ENCODE measurements at places on chromosomes 4 and X.

DNA sequence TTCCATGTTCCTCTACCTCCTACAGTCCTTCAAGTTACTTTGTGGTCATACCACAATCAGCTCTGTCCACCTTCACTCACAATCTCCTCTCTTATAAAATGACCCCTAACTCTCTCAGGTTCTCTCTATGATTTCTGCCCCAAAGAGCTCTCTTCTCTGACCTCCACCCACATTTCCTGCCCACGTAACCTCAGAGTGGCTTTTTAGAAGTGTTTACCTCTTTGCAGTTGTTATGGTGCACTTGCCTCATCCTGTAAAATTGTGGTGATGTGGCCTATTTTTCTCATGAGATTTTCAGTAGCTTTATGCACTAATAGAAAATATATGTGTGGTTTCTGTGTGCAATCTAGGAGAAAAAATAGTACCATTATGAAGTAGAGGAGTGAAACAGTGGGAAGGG is 215.8 kb downstream of the PACRGL start:
- DNase-seq = no peak

DNA sequence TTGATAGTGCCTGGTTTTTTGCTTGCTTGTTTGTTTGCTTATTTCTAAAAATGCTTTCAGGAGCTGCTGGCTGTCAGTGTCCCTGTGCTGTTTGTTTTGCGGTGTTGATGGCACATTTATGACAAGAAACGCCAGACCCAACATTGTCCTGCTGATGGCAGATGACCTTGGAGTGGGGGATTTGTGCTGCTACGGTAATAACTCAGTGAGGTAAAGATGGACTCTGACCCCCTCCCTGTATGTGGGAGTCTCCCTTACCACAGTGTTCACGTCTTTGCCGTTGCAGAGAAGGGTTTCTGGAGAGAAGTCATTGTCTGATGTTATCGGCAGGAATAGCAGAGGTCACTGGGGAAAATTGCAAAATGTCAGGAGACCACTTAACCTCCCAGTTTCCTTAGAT is at the start of gene ARSH:
Gene ARSH, plus strand, starts transcription at position 52 of the 400 bp plus-strand sequence. Its CDS starts 67 bp downstream, at position 119.
- DNase-seq = no peak

- no peak for DNase-seq
These were observed 1.8 kb downstream of the ARHGAP4 start for GRCh38 chrX:153924149-153924861.

- DNase-seq = no peak
These were observed 195.7 kb upstream of the HS3ST1 start for GRCh38 chr4:11624370-11624769.

GRCh38 chrX:39199429-39199828 is 398.2 kb downstream of the MID1IP1 start:
- DNase-seq = no peak

- no peak for DNase-seq
These were observed 31.5 kb upstream of the LNX1 start for GRCh38 chr4:53622739-53623151.

DNA sequence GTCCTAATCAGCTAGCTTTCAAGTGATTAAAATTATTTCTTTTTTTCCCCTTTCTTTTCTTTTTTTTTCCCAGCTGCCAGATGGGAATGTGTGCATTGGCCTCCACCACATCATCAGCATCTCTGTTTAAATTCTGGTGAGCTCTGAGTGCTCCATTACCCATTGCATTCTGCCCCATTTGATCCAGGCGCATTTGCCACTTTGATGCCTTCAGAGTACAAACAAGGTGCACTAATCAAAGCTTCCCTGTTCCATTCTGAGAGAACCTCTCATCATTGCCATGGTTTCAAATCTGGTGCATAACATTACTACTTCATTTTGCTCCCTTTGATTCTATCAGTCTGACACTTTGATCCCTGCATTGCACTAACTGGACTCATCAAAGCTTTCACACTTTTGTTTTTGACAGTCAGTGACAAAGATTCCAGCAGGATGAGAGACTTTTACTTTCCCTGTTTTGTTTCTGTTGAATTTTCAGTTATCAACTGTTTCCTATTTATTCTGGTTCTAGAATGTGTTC is 238.8 kb upstream of the PCDH10 start:
- no peak for DNase-seq

- no peak for DNase-seq
These were observed 174.1 kb upstream of the ADAMTS3 start for GRCh38 chr4:72743078-72743477.

DNA sequence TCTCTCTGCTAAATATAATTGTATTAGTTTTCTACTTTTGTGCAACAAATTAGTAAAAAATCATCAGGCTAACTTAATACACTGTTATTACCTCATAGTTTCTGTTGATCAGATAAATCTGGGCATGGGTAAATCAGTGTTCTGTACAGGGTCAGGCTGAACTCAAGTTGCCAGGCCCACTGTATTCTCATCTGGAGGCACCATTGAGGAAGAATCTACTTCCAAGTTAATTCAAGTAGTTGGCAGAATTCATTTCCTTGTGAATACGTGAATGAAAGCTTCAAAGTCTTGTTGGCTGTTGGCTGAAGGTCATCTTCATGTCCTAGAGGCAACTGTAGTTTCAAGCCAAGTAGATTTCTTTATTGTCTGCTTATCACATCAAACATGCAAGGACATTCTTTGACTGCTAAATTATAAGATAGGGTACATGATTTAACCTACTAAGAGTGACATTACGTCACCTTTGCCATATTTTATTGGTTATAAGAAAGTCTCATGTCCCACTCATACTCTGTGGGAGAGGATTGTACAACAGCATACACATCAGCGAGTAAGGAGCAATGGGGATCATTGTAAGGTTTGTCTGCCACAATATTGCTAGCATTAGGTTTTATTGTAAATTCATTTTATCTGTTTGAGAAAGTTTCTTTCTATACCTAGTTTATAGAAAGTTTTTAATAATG is 1219.0 kb downstream of the ARAP2 start:
- DNase-seq = no peak

DNA sequence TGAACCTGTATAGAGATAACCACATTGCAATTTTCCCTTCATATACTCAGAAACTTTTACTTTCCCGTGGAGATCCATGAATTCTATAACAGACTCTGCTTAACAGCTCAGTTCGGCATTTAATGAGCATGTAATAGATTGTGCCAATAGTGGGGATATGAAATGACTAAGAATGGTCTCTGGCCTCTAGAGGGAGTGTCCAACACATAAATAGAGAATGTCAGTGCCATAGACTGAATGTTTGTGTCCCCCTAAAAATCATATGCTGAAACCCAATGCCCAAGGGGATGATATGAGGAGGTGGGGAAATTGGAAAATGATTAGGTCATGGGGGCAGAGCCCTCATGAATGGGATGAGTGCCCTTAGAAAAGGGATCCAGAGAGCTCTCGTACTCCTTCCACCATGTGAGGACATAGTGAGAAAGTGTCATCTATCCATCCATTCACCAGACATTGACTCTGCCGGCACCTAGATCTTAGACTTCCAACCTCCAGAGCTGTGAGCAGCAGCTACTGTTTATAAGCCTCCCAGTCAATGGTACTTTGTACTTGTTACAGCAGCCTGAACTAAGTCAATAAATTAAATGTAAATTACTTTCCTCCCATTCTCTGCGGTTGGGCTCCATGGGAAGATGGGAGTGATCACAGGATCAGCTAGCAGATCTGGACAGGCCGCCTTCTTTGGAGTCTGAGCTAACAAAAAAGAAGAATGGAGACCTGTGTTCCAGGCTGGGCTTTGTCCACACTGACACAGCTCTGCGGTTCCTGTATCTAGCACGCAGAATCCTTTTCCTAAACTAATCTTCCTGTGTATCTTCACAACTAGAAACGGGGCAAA is 28.1 kb upstream of the HPSE start:
- DNase-seq = no peak

DNA sequence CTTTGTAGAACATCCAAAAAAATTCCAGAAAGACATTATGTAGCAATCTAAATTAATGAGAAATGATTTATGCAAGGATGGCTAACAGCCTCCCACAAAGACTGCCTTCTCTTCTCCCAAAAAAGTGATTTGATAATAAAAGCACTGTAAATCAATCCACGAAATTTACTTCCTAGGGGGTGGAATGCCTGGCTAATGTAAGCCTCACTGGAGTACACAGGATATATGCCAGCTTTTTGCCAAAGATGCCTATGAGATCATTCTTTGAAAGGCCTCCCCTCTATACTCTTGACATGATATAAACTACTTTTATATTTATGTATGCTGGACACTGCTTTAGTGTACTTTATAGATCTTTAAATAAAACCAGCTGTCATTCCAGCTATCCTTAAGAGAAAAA is 211.1 kb downstream of the ADAMTS3 start:
- DNase-seq = no peak

GRCh38 chr4:85821688-85822455 is 346.9 kb downstream of the ARHGAP24 start:
- no peak for DNase-seq

- no peak for DNase-seq
These were observed 80.8 kb upstream of the IQCM start for GRCh38 chr4:149896432-149896831.

DNA sequence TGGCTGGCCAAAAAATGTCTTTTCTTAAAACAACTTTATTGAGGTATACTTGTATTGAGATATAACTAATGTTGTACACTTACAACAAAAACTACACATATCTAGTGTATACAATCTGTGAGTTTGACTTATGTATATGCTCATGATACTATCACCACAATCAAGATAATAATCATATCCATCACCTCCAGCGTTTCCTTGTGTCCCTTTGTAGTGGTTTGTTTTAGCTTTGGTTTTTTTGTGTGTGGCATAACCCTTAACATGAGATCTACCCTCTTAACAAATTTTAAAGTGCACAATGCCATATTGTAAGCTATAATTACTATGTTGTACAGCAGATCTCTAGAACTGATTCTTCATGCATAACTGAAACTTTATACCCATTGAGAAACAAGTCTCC is 13.4 kb upstream of the PCSK1N start:
- no peak for DNase-seq

DNA sequence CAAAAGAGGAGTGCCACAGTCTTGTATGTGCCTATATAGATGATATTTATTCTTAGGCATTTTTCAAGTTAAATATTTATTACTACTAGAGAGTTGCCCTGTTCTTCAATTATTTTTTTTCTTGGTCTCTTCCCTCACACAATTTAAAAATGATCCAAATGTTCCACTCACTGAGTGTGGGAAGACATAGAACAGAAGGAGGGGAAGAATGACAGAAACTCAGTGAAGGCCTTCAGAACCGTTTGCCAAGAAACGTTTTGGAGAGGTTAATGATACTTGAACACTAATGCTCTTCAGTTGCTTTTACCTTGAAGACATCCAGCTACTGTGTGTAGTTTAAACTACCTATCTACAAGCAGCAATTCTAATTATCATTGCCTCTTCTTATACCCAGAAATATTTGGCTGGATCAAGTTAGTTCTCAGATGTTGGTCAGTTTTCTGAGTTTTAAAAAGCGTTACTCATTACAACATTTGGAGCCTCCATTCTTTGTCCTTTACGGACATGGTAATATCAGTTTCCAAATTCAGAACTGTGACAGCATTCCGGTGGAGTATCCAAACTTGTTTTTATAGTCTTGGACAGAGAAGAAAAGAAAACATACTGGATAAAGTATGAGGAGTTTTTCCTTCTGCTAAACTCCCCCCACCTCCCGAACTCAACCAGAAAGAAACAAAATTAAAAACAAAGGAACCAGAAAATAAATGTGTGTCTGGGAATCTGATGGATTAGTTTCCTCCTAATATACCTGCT is 389.7 kb downstream of the SPRY1 start:
- no peak for DNase-seq

DNA sequence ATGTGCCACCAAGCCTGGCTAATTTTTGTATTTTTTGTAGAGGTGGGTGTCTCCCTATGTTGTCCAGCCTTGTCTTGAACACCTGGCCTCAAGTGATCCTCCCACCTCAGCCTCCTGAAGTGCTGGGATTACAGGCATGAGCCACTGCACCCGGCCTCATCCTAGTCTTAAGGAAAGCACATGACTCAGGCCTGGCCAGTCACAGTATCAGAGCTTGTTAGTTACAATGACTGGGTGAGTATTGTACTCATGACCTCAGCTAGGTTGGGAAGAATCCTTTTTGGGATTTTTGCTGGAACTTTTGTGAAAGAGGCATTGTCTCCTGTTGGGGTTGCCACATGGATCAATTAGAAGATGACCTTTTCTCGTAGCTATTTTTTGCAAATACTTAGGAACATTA is 292.8 kb downstream of the RAPGEF2 start:
- no peak for DNase-seq

- no peak for DNase-seq
These were observed 834.6 kb upstream of the AMOT start for GRCh38 chrX:113675278-113675677.

DNA sequence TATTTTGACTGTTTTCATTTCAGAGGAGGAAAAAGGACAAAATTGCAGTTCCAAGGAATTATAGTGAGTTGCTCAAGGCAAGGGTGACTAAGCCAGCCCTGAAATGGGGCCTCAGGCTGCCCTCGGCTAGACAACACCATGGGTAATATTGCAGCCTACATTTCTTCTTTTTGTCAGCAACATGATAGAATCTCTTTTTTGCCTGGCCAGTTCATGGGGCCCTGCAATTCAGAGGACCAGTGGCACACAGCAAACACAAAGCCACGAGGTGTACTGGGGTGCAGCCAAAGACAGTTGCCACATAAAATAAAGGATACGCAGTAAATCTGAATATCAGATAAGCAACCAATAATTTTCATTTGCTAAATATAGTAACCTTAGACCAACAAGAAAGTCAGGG is 41.8 kb downstream of the RBM47 start:
- DNase-seq = no peak

DNA sequence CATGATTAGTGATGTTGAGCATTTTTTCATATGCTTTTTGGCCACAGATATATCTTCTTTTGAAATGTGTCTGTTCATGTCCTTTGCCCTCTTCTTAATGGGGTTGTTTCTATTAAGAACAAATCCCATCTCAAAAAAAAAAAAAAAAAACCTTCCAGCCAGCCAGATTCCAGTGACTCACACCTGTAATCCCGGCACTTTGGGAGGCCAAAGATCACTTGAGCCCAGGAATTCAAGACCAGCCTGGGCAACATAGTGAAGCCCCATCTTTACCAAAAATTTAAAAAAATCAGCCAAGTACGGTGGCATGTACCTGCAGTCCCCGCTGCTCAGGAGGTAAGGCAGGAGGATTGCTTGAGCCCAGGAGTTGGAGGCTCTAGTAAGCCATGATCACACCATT is 5.1 kb downstream of the RAB33B start:
- no peak for DNase-seq

DNA sequence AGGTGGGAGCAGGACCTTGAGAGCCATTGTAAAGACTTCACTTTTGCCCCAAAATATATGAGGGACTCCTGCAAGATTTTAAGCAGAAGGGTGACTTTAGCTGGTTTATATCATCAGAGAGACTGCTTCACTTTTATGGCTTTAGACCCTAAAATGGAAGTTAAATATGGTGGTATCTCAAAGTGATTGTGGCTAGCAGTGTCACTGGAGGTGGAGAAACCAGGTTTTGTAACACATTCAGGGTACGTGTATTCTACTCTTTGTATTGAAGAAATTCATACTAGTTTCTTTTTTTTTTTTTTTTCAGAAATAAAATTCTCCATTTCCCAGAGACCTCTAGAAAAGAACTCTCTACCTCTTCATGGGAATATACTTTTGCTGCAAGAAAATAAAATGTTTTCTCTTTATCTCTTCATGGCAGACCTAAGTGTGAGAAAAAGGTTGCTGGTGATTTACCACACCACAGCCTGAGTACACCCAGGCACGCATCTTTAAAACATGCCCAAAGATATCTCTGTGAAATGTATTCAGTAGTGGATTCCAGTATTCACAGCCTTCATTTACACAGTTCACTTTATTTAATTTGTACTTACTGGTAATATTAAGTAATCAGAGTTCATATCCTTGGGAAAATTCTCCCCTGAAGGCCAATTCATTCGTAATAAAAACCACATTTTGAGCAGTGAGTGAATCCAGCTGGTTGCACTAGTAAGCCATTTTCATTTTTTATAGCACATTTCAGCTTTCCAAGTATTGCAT is 74.3 kb upstream of the GUCY1A1 start:
- no peak for DNase-seq

Measured in stimulated activated CD4-positive, alpha-beta T cell treated with anti-CD3 and anti-CD28 coated beads, Interleukin-15, amount 100 ng/mL, for 1 hour (primary cell).